ENCODE measurements at places on chromosomes 12 and 14.

- no peak for DNase-seq
These were observed 26.2 kb downstream of the GALC start for GRCh38 chr14:87966816-87967215.

- no peak for DNase-seq
These were observed 202.1 kb downstream of the ADAMTS20 start for GRCh38 chr12:43349863-43350262.

- no peak for DNase-seq
These were observed 64.8 kb upstream of the PLEKHG3 start for GRCh38 chr14:64639340-64639821.

DNA sequence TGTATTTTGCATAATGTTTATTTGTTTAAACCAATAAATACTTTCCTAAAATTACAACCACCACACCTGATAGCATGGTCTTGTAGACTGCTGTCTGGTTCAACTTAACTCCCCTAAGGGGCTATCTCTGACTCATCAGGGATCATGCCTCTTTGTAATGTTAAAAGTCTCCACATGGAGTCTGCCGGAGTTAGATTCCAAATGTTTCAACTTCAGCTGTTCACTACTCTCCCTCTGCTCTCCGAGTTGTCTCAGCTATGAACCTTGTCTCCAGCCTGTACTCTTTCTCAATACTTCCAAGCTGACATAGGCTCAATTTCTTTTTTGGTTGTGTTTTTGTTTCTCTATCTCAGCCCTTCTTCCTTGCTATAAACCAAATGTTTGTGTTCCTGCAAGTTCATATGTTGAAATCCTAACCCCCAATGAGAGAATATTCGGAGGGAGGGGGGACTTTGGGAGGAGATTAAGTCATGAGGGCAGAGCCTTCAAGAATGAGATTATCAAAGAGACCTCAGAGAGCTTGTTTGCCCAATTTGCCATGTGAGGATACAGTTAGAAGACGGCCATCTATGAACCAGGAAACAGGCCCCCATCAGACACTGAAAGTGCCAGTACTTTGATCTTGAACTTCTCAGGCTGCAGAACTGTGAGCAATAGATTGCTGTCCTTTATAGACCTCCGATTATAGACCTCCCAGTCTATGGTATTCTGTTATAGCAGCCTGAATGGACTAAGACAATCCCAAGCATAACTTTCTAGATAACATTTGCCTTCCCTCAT lies 858.2 kb downstream of the VRK1 start:
- no peak for DNase-seq

DNA sequence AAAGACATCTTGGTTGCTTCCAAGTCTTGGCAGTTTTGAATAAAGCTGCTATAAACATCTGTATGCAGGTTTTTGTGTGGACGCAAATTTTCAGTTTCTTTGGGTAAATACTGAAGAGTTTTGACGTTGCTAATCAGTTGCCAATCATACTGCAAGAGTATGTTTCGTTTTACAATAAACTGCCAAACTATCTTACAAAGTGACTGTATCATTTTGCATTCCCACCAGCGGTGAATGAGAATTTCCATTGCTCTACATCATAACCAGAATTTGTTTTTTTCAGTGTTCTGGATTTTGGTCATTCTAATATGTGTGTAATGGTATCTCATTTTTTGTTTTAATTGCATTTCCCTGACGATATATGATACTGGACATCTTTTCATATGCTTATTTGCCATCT lies 190.8 kb upstream of the PARP11 start:
- DNase-seq = no peak

DNA sequence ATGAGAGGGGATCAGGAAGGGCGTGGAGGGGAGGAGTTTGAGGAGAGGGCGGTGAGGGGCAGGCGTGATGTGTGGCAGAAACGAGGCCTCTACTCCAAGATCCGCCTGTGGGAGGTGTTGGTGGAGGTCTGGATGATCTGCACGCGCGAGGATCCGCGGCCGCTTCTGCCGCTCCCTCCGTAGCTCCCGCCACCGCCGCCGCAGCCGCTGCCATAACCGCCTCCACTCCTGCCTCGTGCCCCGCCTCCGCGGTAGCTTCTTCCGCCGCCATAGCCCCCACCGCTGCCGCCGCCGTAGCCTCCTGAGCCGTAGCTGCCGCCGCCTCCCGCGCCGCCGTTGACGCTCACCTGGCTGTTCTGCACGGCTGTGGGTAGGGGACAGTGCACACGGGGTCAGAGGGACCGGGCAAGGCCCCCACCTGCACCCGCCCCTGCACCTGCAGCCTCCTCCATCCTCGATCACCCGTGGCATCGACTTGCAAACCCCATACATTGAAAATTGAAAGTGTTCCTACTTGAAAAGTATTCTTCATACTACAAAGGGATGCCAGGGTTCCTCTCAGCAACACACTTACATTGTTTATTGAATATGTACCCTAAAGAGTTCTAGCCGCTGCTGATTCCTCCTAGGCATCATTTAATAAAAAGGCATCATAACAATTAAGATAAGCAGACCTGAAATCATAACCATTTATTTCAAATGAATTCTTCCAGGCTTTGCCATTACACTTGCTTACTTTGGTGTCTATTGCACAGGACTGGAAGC lies 11.1 kb upstream of the KRT1 start:
- no peak for DNase-seq

DNA sequence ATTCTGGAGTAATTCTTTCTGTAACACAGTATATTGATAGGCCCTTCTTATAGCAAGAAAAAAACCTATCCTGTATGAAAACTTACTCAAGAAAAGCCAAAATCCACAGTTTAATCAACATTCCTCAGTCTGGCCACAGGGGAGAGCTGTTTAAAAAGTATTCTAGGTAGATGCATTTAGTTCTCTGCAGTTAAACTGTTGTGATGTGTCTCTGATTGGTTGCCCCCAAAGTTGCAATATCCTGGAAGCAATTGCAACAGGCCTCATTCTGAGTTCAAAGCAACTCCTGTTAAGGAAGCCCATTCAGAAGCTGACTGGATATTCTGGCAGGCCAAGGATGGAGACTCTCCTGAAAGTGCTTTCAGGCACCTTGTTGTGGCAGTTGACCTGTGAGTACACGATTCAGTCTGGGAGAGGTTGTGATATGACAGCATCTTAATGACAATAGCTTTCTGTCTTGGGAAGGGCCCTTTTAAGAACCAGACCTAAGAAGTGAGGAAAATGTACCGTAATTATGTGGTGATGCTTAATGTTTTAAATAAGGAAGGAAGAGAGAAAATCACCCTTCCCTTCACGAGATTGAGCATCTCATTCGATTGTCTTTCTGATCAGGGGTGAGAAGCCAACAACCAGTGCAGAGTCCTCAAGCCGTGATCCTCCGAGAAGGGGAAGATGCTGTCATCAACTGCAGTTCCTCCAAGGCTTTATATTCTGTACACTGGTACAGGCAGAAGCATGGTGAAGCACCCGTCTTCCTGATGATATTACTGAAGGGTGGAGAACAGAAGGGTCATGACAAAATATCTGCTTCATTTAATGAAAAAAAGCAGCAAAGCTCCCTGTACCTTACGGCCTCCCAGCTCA lies 420.7 kb downstream of the DAD1 start:
- DNase-seq = no peak

GRCh38 chr12:15074351-15074750 lies 101.5 kb downstream of the PDE6H start:
- DNase-seq = no peak

DNA sequence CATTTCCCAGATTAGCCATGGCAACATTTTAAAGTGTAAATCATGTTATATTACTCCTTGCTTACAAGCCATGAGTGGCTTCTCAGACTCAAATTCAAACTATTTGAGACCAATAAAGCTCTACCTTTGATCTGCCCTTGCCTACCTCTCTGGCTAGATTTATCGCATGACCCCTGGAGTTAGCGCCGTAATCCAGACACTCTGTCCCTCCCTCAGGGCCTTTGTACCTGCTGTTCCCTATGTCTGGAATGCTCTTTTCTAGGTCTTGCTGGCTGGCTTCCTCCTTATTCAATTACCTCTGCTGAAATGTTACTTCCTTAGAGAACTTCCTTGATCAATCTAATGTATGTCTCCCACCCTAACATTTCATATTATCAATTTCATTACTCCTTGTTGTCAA lies 16.3 kb downstream of the SIX4 start:
- no peak for DNase-seq

DNA sequence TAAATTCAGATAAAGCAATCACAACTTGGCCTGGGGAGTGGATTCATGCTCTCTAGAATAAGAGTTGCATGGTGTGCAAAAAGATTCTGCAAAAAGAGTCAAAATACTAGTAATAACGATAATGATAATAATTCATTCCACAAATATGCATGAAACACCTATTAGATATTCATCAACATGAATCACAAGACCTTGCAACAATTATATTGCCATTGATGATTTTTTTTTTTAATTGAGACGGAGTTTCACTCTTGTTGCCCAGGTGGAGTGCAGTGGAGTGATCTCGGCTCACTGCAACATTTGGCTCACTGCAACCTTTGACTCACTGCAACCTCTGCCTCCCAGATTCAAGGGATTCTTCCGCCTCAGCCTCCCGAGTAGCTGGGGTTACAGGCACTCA lies 109.2 kb upstream of the FLRT2 start:
- no peak for DNase-seq

DNA sequence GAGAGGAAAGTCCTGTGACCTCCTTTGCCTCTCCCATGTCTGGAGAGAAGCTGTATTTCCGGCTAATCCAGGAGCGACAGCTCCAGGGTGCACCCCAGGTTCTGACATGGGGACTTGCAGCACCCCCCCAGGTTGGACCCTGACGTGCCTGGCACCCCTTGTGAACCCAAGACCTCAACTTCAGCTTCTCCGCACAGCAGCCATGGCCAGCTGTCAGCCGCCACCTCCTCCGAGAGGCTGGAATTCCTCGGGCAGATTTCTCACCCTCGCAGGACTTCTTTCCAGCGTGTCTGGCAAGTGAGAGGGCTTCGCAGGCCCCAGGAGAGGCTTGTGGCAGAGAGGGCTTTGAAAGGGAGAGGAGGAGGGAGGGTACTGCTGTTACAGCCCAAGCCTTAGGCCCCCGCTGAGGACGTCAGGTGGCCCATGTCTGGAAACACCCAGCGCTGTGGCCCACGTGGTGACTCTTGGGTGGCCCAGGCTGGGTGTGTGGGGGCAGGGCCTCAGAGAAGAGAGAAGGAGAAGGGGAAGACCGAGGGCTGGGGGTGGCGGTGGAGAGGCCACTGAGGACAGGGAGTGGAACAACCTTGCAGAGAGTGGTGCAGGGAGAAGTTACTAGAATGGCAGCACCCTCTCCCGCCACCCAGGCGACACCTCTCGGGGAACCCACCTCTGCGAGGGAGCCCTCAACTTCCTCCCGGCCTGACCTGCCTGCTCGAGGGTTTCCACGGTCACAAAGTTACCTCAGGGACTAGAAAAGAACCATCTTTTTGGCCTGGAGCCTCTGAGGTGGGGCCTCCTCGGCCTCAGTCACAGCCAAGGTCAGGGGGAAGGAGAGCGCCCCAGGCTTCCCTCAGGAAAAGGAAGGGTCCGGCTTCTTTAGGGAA lies 11.7 kb upstream of the RPS6KL1 start:
- no peak for DNase-seq

GRCh38 chr12:55142669-55143565 lies 16.7 kb downstream of the OR9K2 start:
- DNase-seq = peak; percentile 51

- DNase-seq = no peak
These were observed 33.8 kb upstream of the DUSP6 start for GRCh38 chr12:89386138-89386537.

GRCh38 chr12:53205747-53206419 lies 1.2 kb downstream of the ITGB7 start:
- DNase-seq = no peak

- DNase-seq = no peak
These were observed at the start of gene SLC10A1 for GRCh38 chr14:69796797-69797500. SLC10A1 (minus strand) TSS chr14:69797241; CDS start chr14:69797155, 86 bp downstream.

DNA sequence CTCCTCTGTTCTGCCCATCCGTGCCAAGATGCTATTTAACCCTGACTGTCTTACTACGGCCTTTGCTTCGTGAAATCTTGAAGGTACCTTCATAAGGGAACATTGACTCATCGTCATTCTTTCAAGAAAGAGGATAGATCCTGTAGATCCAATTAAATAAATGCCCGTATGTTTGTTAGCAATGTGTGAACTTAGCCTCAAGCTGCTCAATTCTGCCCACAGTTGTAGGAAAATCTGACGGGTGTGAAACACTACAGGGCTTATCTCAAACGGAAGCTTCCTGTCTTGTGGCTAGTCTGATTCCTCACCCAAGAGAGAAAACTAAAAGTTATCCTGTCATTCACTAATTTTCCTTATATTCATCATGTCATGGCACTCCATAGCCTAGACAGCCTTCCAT lies 168.0 kb upstream of the TBX3 start:
- DNase-seq = no peak

GRCh38 chr12:116453631-116454030 lies 105.5 kb upstream of the MAP1LC3B2 start:
- DNase-seq = no peak

DNA sequence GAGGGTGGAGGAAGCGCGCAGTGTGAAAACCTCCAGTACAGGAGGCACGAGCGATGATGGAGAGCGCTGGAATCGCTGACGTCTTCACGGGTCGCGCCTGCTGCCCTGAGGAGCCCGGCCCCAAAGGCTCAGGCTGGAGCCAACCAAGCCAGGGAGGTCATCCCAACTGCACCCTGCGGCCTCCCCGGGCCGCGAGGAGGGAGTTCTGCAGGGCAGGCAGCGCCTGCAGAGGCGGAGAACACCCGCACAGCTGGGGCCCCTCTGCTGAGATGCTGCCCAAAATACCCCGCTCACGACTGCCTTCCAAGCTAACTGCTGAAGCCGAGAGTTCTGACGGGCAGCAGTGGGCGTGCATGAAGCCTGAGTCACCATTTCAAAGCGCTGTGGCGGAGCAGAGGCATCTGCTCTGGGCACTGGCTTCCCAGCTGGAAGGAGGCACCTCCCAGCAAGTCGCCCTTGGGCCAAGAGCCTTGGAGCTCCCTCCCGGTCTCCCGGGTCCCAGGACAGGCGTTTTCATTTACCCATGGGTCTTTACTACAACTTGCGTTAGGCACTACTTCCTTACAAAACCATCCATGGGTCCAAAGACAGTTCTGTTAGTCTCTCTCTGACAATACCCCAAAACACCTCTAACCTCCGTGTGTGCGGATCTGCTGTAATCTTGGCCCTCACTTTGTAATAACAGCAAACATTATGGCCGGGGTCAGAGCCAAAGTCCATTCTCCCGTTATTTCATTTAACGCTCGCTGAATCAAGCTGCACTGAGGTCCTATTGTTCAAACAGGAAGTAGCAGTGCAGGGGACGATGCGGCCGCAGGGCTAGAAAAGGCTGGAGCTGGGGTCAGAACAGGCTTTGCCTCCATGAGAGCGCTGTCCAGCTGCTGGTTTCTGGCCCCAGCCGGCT lies 60.1 kb upstream of the RIMBP2 start:
- DNase-seq = no peak

GRCh38 chr12:51817027-51817953 lies 31.2 kb downstream of the FIGNL2 start:
- DNase-seq = no peak

All from HAP-1 (cell line).